ENCODE measurements at places on chromosomes 6 and 20.

DNA sequence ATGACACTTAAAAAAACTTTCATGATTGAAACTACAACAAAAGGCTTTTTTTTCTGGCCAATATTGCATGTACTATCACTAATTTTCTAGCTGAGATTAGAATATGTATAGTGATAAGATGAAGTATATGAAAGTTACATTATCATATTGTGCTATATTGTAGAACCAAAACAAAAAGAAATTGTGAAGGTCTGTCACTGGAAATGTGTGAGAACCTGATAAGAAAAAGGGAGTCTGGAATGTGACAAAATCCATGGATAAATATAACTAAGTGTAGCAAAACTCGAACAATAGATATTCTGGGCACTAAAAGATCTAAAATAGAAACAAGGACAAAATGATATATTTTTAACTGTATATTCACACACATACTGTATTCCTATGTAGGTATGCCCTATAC is 36.7 kb upstream of the FAM135A start:
- no peak for DNase-seq

GRCh38 chr20:14853079-14853478 is 515.7 kb upstream of the FLRT3 start:
- no peak for DNase-seq

- DNase-seq = no peak
These were observed 39.1 kb upstream of the GTSF1L start for GRCh38 chr20:43765916-43766315.

- no peak for DNase-seq
These were observed 52.0 kb upstream of the KIF13A start for GRCh38 chr6:18039481-18039880.

- DNase-seq = no peak
These were observed 4.6 kb upstream of the BICRAL start for GRCh38 chr6:42777126-42777822.

DNA sequence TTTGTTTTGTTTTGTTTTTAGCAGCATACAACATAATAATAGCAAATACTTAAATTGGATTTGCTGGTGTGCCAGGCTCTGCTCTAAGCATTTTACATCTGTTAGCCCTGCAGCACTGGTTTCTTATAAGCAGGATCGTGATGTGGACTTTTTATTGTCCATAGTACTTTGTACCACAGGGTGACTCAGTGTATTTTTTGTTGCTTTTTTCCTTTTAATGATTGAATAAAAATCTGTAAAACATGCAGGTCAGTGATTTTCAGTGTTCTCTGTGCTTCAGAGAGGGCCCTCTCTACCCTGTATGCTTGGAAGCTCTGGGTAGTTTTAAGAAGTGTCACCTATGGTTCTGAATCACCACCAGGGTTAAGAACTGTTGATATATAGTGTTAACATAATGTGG is 4.0 kb downstream of the NT5DC1 start:
- no peak for DNase-seq

DNA sequence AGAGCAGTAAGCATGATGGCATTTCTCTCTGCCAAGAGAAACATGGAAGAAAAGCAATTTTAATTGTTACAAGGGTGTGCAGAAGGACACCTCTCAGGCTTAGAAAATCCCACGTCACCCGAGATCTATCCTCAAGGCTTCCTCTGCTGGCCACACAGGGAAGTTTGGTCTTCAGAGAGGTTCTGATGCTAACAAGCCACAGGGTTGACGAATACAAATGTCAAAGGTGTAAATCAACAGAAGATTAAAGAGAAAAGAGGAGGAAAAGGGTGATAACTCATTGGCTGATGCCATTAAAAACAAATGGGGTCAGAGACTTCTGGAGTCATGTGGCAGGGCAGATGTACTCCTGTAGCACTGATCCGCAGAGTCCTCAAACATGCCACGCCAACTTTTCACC is 33.6 kb upstream of the SPDEF start:
- DNase-seq = no peak

DNA sequence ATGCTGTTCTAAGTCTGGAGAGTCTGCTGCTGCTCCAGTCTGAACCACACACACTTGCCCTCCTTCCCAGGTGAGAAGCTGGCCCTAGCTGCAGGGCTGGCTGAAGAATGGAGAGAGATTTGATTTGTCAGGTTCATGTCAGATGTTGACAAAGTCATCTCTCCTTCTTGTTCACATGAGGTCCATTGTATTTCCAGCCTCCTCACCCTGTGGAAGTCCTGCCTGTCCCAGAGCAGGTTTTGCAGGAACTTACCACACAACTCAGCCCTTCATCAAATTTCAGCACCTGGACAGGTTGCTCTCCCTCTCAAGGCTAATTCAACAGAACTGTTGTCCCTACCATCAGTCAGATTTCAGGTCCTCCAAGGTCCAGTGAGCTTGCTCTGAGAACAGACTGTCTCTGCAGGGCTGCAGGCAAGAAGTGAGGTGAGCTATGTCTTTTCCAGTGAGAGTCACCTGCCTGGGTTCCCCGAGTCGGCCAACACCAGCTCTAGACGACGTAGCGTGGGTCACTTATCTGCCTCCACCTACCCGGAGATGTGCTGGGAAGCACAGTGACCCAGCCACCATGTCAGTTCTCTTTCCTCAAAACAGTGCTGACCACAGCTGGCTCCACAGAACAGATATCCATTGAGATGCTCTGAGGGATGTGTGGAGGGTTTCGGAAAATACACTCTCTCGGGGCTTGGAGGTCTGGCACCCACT is 58.0 kb upstream of the CD93 start:
- no peak for DNase-seq

GRCh38 chr6:15708231-15708630 is 45.4 kb upstream of the DTNBP1 start:
- no peak for DNase-seq

DNA sequence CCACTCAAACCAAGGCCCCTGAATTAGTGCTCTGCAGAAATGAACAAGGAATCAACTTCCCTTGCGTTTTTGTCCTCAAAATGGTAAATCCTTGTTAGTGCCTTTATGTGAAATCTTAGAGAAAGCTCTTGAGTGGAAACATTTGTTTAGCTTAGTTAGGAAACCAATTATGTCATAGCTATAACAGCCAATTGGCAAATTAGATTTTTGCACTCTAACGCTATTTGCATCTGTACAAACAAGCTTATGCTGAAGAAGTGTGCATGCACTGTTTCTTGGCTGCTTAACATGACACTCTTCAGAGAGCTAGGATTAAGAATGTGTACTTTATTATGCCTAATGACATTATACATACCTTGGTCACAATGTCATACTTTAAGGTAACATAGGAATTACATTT is 622.6 kb upstream of the SLC35B3 start:
- no peak for DNase-seq

DNA sequence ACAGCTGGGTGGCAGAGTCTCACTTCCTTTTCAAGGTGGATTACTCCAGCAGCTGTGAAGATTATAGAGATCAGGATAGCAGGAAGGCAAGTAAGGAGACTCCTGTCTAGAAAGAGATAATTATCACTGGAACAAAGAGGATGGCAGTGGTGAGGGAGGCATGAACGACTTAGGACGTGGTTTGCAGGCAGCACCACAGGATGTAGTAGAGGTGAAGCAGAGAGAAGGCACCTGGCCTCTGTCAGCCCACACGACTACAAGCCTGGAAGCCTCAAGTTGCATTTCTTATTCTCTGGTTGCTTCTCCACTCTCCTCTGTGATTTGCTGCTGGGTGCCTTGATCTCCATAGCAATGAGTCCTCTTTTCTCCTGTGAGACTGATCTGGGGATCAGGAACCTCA is 62.7 kb downstream of the TSHZ2 start:
- DNase-seq = no peak

DNA sequence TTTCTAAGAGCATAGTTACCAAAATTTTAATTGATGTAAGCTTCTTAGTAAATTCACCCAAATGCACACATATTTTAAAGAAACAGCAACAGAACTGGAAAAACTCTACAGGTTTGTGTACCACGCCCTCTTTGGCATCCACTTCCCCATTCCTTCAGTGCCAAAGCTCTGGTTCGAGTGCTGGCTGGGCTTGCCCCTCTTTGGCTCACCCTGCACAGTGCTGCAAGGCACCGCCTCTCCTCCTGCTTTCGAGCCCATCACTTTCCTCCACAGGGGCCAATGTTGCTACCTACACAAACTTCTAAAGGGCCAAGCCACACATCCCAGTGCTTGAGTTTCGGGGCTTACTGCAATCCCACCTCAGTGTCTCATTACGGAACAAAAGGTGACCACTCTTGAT is 9.6 kb downstream of the LRP11 start:
- DNase-seq = no peak

- no peak for DNase-seq
These were observed 990.9 kb upstream of the GJE1 start for GRCh38 chr6:141141870-141142269.

DNA sequence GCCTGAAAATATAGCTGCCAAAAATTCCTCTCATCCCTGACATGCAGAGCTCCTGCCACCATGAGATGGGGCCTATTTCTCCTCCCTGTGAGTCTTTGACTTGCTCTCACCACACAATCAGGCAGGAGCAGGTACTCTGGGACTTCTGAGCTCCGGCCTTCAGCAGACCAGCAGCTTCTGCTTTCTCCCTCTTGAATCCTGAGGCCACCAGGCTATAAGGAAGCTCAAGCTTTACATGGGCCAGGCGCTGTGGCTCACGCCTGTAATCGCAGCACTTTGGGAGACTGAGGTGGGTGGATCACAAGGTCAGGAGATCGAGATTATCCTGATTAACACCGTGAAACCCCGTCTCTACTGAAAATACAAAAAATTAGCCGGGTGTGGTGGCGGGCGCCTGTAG is 238.7 kb upstream of the RREB1 start:
- no peak for DNase-seq

DNA sequence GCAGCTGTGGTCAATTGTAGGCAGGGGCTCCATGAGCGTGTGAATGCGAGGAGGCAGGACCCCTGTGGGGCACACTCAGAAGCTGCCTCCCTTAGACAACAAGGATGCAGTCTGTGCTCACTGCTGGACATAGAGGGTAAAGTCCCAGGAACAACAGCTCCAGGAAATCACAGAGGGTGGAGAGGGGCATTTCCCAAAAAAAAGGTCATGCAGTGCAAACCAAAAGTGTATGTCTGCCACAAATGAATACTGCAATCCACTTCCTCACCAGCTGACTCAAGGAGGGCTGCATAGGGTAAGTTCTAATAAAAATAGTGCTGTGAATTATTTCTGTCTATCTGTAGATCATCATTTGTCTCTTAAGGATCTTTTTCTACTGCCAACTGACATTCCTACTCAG is 95.8 kb downstream of the RNF182 start:
- DNase-seq = no peak

DNA sequence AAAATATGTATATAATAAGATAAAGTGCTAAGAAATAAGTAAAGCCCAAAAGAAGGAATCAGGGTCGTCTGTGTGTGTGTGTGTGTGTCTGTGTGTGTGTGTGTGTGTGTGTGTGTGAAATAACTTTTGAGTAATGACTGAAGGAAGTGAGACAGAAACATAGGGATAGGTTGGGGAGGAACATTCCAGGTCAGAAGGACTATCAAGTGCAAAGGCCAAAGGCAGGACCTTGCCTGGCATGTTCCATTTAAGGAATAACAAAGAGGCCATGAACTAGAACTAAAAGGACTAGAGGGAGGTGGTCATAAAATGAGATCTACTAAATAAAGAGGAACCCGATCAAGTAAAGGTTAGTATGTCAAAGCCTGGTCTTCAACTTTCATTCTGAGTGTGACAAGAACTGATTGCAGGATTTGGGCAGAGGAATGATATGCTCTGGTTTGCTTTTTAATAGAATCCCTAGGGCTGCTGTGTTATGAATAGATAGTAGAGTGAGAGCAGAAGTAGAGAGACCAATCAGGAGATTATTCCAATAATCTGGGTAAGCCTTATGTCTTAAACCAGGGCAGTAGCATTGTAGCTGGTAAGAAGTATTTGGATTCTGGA is 6.9 kb downstream of the ENPP3 start:
- no peak for DNase-seq

DNA sequence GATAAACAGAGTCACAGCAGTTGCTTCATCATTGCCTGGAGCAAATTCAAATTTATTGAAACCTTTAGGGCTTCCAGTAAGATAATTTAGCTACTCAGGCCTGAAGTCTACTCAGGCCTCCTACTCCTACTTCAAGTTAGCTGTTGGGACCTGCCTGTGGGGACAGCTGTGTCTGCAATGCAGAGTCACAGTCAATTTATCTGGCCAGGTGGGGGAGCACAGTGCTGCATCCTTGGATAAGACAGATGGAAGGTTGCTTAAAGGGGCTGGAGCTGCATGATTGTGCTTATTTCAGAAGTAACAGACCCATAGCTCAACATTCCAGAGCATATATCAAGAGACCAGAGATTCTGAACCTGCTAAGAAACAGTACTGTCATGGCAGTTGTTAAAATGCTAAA is 932.1 kb downstream of the QKI start:
- DNase-seq = no peak

DNA sequence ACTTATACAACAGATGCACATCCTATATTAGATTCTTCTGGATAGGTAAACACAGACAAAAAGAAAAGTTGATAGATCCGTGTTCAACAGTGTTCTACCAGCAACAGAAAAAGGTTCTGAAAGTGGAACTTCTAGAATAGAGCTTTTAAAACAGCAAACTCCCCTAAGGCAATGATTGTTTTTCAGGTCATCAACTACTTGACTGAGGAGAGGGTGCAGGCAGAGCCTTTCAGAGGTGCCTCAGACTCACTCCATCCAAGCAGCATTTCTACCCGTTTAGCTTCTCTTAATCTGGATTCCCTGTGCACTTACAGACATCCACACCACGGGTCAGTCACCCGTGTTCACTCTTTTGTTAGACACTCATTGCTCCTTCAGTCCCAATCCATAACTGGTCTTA is 28.9 kb downstream of the FYN start:
- no peak for DNase-seq

- no peak for DNase-seq
These were observed 4.0 kb upstream of the TFAP2D start for GRCh38 chr6:50709366-50709734.

DNA sequence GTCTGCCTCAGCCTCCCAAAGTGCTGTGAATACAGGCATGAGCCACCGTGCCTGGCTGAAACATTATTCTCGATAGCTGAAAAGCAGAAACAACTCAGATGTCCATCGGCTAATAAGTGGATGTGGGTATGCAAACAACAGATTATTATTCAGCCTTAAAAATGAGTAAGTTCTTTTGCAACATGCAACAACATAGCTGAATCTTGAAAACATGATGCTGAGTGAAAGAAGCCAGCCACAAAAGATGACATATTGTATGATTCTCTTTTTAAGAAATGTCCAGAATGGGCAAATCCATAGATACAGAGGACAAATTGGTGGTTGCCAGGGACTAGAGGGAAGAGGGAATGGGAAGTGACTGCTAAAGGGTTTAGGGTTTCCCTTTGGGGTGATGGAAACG is 61.7 kb downstream of the RIOK1 start:
- DNase-seq = no peak

DNA sequence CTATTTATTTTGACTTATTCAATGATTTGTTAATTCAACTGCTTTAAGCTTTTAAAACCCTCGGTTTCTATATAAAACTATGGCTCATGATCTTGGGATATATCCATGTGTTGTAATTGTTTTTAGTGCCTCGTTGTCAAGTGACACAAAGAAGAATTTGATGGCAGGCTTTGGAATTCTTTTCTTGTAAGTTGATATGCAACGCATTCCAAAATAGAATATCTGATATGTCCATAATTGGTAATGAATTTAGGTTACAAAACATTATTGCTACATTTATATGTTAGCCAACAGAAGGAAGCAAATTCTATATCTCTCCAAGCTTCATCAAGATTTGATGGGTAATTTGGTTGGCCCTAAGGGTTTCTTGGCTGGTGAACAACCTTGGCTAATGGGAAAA is 220.4 kb upstream of the RIMS1 start:
- DNase-seq = no peak

- no peak for DNase-seq
These were observed 30.5 kb downstream of the NPEPL1 start for GRCh38 chr20:58722877-58723627.

All from stimulated activated CD8-positive, alpha-beta memory T cell treated with anti-CD3 and anti-CD28 coated beads, Interleukin-2, amount 100 ng/mL, for 1 hour (primary cell).